ENCODE measurements at places on chromosomes 5 and 9.

DNA sequence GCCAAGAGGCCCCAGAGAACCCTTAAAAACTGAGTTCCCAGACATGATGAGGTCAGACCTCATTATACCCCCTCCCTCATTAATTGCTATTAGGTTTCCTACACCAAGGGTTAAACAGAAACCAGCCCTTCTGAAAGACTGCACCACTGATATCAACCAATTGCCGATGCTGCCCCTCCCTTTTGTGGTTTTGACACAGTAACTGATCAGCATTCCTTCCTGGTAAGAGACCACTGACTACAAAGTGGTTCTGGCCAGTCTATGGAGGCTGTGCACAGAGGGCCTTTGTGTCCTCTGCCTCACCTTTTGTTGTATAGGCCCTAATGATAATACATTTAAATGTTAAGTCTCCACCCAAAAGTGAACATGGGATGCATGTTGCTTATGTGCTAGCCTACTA is 201.5 kb downstream of the FRMD3 start:
- DNase-seq = no peak

DNA sequence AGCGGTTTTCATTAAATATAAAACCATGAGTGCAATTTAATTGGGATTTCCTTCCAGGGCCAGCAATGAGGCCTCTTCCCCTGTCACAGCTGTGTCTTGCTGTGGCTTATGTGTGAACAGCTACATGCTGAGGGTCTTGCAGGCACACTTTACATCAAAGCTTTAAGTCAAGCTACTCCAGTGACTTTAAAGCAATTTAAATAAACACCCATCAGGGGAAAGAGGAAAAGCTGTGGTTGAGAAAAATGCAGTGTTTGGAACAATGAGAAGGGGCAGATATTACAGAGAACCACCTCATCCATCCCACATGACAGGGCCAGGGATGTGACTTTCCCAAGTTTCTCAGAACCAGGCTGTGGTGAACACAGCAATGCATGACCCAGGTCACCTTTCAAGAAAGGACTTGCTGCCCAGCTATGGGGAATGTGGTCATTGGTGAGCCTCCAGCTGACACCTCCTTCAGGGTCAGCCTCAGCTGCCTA is 115.9 kb upstream of the LPAR1 start:
- no peak for DNase-seq

DNA sequence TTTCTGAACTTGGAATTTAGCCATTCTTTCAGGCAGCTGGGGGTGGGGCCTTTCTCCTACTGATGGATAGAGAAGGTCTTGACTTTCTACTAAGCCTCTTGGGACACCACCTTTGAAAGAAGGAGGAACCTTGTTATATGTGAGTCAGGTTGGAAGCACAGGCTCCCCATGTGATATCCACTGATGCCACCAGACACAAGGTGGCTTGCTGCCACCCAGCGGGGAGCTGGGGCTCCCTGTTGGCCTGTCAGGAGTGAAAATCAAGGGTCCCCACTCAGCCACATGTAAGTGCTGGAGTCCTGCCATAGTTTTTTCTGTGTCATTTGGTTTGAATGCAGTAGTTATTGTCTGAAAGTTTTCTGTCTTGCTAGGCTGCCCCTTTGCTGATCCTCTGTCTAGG is 252.4 kb upstream of the NFIL3 start:
- DNase-seq = no peak

DNA sequence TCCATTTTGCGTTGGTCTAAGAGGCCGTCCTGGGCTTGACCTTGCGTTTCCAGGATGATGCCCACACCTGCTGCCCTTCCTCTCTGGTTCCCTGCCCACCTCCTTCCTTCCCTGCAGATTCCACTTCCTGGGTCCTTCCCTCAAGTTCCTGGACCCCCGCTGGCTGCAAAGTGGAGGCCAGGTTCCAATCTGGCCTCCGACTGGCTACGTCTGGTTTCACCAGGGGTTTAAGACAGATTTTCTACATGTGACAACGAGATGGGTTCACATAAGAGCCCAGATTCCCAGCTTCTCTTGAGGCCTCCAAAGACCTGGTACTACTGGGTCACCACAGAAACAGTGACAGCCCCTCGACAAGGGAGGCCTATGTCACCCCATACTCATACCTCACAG is 2.1 kb downstream of the MGAT4B start:
- no peak for DNase-seq

DNA sequence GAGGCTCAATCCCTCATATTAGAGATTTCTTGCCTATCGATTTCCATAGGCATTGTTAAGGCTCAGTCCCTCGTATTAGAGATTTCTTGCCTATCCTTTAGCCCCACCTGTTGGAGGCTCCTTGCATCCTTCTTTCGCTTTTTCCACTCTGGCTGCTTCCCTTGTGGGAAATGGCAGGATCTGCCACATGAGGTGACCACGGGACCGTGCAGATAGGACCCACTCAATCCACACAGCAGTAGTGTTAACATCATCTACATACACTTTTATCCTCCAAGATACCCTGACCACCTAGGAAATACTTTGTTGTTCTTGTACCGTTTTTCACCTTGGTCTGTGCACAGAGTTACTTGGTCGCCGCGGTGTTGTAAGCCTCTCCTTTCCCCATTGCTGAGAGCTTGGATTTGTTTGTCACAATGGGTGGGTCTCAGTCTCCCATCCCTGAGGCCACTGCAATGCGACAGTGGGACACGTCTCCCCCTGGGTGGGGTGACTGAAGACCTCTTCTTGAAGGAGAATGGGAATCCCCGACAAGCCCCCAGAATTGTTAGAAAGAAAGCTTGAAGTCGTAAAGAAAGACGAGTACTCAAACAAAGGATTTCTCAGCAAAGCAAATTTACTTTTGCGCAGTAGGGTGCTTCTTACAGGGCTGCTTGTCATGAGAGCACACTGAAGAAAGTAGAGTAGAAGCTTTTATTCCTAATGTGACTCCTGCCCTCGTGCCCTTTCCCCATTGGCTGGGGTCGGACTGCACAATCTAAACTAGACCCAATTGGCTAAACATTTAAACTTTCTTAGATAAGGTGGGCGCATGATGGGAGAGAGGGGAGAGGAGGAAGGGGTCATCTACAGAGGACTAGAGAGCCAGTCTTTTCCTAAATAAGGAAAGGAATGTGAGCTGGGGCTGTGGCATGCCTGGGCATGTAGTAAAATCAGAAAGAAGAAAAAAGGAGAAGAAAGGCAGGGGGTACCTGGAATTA is 19.8 kb downstream of the IFT74 start:
- DNase-seq = no peak

Measured in GM12891 (cell line).